ENCODE measurements at places on chromosomes 7 and 10.

GRCh38 chr10:84547616-84548015 lies 219.2 kb downstream of the CCSER2 start:
- no peak for DNase-seq

- DNase-seq: peak; percentile 86
These were observed 13.6 kb downstream of the MICU1 start for GRCh38 chr10:72612203-72612826.

DNA sequence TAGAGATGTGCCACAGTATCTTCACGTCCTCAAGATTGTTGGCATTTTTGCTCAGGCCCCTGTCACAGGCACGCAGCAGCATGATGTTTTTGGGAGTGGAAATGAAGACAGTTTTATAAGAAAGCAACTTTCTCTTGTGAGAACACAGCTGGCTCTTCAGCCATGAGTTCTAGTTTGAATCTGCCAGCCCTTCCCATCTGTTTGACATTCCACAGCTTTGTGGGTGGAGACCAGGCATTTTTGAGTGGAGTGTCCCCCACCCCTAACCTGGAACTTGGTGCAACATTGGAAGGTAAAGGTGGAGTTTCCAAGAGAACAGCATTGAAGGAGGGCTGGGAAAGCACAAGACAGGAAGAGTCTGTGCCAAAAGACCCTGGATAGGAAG lies 253.1 kb upstream of the IGFBP3 start:
- DNase-seq: no peak

DNA sequence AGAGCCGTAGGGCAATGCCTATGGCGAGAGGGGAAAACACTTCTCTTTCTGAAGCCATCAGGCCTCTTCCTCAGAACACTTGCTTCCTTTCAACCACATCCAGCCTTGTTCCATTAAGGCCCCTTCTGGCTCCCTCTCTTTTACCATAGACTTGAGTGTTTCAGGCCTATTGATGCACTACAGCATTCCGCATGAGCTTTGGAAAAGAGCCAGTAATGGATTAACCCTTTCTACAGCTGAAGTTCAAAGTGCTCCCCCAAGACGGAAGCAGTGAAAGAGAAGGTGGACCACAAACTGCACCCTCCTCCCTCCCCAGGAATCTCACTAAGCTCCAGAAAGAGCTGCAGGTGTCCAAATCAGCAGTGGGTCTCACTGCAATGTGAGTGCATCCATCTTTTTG lies 102.7 kb upstream of the C7orf33 start:
- DNase-seq: no peak

- no peak for DNase-seq
These were observed 59.4 kb upstream of the CDK1 start for GRCh38 chr10:60718886-60719285.

DNA sequence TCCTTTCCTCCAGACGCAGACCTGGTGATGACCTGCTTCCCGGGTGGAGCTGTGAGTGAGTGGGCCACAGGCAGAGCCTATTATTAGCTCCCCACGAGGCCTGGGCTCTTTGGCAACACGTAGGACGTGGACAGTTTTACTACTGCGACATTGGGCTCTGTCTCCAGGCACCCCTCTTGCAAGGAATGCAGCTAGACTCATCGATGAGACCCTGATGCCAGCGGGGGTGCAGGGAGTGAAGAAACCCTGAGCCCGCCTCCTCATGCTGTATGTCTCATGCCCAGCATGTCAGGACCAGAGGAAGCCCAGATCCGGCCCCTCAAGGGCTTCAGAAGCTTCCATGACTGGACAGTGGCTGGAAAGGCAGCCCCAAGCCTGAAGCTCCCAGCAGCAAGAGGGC lies 161.9 kb downstream of the TCERG1L start:
- no peak for DNase-seq

DNA sequence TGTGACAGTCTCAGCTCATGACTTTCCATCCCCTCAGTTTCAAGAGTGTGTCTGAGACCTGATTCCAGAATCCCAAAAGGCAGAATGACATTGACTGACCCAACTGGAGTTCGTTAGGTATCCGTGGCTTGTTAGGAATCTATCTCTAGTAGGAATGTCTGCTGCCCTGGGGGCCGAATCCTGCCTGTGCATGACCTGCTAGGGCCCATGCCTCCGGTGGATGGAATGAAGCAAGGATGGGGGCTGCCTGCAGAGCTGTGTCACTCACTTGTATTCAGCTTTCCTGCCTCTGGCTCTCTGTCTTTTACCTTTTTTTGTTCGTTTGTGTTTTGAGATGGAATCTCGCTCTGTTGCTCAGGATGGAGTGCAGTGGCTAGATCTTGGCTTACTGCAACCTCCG lies 129.5 kb downstream of the SDK1 start:
- DNase-seq: no peak

Data from NCI-H1048 (cell line).